ENCODE measurements at places on chromosomes 7 and 10.

GRCh38 chr7:134254311-134254710, 62.4 kb downstream of the SLC35B4 start:
- no peak for DNase-seq

- no peak for DNase-seq
Measured at GRCh38 chr10:114723361-114723760, 65.3 kb upstream of the ABLIM1 start.

DNA sequence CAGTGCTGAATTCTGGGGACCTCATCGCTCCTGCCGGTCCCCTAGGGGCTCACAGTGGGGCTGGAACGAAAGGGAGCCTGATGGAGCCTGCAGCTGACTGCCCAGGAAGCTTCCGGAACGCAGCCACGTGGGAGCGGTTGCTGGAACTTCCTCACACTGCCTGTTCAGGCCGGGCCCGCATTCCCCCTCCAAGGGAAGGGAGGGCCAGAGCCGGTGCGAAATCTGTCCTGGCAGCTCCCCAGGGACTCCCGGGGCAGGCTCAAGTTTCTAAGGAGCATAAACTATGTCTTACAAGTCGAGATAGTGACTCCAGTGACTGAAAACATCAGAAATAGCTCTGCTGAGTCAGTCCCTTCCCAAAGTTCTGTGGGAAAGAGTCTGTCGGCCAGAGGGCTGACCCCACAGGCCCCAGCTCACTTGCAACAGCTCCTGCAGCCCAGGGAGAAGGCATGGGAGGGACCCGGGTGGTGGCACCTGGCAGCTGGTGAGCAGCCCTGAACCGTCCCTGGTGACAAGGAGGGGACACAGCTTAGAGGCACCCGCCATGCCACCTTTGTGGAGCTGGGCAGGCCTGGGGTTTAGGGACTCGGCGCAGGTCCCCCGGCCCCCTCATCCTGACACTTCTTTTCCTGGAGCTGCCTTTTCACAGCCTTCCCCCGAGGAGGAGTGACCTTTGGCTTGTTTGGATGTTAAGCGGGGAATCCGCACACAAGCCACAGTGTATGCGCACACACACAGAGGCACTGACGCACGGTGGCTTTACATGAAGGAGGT, 47.6 kb downstream of the PDGFA start:
- peak; percentile 91 for DNase-seq

DNA sequence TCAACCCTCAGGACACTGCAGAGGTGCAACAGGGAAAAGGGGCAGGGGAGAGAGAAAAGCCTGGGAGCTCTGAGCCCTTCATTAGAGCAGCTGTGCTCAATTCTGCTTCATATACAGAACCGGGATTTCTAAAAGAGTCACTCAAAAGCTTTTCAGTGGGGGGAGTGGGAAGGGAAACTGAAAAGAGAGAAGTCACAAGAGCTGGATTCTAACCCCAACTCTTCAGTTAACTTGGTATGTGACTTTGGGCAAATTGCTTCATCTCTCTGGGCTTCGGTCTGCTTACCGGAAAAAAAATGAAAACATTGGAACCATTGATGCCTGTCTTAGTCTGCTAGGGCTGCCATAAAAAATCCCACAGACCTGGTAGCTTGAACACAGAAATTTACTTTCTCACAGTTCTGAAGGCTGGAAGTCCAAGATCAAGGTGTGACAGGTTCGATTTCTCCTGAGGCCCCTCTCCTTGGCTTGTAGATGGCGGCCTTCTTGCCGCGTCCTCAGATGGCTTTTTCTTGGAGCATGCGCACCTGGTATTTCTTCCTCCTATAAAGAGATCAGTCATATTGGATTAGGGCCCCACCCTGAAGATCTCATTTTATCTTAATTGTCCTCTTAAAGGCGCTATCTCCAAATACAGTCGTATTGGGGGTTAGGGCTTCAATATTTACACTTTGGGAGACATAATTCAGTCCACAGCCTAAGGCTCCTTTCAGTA, 118.3 kb upstream of the KMT2E start:
- DNase-seq: no peak
